ENCODE measurements at places on chromosomes 11 and 22. TPM values are rescaled to one million over a fixed set of nuclear protein-coding genes. Genes with fewer than 3 reads are reported as not detected.

The KLHL35 gene
- 0.74 TPM for total RNA-seq

The RFPL3 gene
- total RNA-seq, result not detected

The MS4A15 gene
- total RNA-seq, result not detected

The SLC15A3 gene
- 15.4 TPM for total RNA-seq

The TNNI2 gene
- total RNA-seq, result not detected

The SC5D gene
- 18.7 TPM for total RNA-seq

The MS4A7 gene
- total RNA-seq, result 13.1 TPM

The TMEM191C gene
- 1.5 TPM for total RNA-seq

The OR6A2 gene
- total RNA-seq, result not detected

The RTN4RL2 gene
- 1.3 TPM for total RNA-seq

The CYP2D6 gene
- 0.16 TPM for total RNA-seq

GRCh38 chr22:47069270-47069669 lies 306.8 kb downstream of the TBC1D22A start:
- no peak for DNase-seq
- peaks cover 3% of the 10 kb centered on the region for H3K4me1 ChIP-seq
- H3K36me3 ChIP-seq, result peaks cover 11% of the 10 kb centered on the region
- H3K27ac ChIP-seq, result no peak overlapping the region

- no peak for DNase-seq
- no peaks in the 10 kb centered on the region for H3K27me3 ChIP-seq
- no peaks in the 10 kb centered on the region for H3K36me3 ChIP-seq
- peak overlapping the region; percentile 56 for H3K27ac ChIP-seq
- H3K4me3 ChIP-seq, result peak overlapping the region; percentile 38
Measured at GRCh38 chr11:96293109-96293508, 49.9 kb downstream of the MAML2 start.

GRCh38 chr11:19055905-19056304 lies 4.6 kb downstream of the MRGPRX2 start:
- peaks cover 13% of the 10 kb centered on the region for H3K27me3 ChIP-seq
- H3K4me1 ChIP-seq, result no peaks in the 10 kb centered on the region
- H3K36me3 ChIP-seq, result no peaks in the 10 kb centered on the region
- H3K4me3 ChIP-seq, result no peak overlapping the region
- DNase-seq, result no peak

GRCh38 chr11:108112057-108112456 lies 9.3 kb upstream of the ACAT1 start:
- H3K36me3 ChIP-seq, result peaks cover 6% of the 10 kb centered on the region
- H3K4me1 ChIP-seq, result peaks cover 27% of the 10 kb centered on the region
- no peaks in the 10 kb centered on the region for H3K27me3 ChIP-seq

- H3K27me3 ChIP-seq, result no peaks in the 10 kb centered on the region
- no peak for DNase-seq
- no peak overlapping the region for H3K27ac ChIP-seq
- no peak overlapping the region for H3K4me3 ChIP-seq
Measured at GRCh38 chr11:9301720-9302119, 12.7 kb downstream of the TMEM41B start.

DNA sequence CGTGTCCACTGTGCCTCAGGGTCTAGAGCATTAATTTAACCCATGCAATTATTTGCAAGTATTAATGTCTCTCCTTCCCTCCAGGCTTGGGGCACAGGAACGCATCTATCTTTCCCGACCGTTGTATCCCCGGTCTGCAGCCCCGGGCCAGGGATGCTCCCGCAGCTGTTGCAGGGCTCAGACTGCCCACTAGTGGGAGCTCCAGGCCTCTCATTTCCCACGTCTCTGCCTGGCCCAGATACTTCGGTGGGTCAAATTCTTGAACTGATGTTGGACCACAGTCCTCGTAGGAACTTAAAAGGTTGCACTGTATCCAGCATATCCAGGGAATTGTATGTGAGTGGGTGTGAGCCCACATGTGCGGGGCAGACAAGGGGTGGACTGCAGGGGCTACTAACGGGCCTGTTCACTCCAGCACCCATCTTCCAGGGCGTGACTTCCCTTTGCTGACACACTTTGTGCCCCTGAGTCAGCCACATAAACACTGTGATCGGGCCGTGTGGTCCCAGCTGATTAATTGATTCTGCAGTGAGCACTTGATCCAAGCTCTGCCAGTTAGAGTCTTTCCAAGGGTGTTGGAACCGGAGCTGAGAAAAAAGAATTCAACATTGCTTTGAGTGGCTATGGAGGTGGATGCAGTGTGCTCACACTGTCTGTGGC lies 451.3 kb downstream of the TBC1D22A start:
- H3K4me3 ChIP-seq, result no peak overlapping the region
- peaks cover 15% of the 10 kb centered on the region for H3K27me3 ChIP-seq
- H3K27ac ChIP-seq, result no peak overlapping the region
- H3K36me3 ChIP-seq, result no peaks in the 10 kb centered on the region

DNA sequence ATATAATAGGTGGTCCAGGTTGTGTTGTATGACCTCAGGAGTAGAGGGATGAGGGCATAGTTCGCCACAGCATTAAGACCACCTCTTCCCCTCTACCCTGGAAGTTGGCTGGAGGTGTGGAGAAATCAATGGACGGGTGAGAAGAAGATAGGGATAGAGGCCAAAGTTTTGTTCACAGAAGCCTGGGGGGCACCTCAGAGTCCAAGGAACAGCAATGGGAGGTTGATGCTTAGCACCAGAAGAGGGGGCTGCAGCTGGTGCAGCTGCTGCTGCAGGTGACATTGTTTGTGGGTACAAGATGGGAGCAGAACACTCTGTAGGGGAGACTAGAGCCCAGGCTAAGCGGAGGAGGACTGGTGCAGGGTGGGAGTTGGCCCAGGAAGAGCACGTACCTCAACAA lies 31.2 kb upstream of the SPON1 start:
- no peaks in the 10 kb centered on the region for H3K27me3 ChIP-seq
- H3K27ac ChIP-seq, result no peak overlapping the region
- no peak for DNase-seq
- H3K4me3 ChIP-seq, result no peak overlapping the region
- H3K4me1 ChIP-seq, result peaks cover 13% of the 10 kb centered on the region

DNA sequence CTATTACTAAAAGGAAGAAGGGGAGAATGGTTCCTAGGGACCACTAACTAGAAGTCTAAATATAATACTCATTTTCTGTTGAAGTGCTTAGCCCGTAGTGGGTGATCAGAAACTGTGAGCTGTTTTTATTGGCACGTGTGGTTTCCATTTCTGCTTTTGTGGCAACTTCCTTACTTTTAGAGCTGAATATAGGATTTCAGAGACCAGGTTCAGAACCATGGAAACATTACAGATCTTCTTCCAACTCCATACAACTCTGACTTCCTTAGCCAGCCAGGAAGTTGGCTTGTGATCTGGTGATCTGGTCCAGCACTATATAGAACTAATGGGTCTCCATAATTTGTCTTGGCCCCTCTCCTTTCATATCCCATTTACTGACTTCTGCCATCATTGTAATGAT lies 2.6 kb upstream of the ME3 start:
- no peaks in the 10 kb centered on the region for H3K36me3 ChIP-seq
- H3K27me3 ChIP-seq, result no peaks in the 10 kb centered on the region
- H3K27ac ChIP-seq, result no peak overlapping the region

- no peak overlapping the region for H3K4me3 ChIP-seq
- H3K27me3 ChIP-seq, result no peaks in the 10 kb centered on the region
- no peak overlapping the region for H3K27ac ChIP-seq
Measured at GRCh38 chr11:116317212-116317611, 455.6 kb downstream of the BUD13 start.

DNA sequence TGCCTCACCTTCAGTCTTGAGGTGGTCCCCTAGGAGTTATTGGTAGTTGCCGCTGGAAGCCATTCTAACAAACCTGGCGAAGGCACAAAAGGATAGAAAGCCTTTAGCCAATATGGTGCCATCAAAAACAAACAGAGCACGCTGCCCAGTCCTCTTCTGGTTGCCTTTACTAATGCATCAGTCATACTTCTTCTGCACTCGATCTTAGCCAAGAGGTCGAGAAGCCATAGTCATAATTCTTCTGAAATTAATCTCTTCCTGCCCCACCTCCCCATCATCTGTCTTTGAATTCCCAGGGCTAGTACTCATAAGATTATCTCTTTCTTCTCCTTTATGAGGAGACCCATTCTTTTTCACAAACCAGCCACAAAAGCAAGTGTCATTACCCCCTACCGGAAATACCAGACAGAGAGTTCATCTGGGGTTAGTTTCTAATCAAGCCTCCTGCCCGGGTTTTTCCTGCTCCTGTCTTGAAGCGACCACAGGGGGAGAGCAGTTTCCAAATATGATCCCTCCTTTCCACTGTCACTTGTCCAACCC lies 21.4 kb upstream of the EHF start:
- no peaks in the 10 kb centered on the region for H3K36me3 ChIP-seq
- no peaks in the 10 kb centered on the region for H3K27me3 ChIP-seq
- no peak overlapping the region for H3K4me3 ChIP-seq

GRCh38 chr22:49243965-49244364 lies 583.7 kb downstream of the BRD1 start:
- H3K27ac ChIP-seq, result no peak overlapping the region
- H3K27me3 ChIP-seq, result peaks cover 46% of the 10 kb centered on the region
- H3K4me1 ChIP-seq, result no peaks in the 10 kb centered on the region

- no peaks in the 10 kb centered on the region for H3K27me3 ChIP-seq
- no peak for DNase-seq
- H3K36me3 ChIP-seq, result peaks cover 32% of the 10 kb centered on the region
- H3K27ac ChIP-seq, result peak overlapping the region; percentile 89
- peak overlapping the region; percentile 88 for H3K4me3 ChIP-seq
- H3K4me1 ChIP-seq, result peaks cover 24% of the 10 kb centered on the region
Measured at GRCh38 chr11:61392981-61393595, 701 bp downstream of the TMEM216 start.

- no peaks in the 10 kb centered on the region for H3K27me3 ChIP-seq
- H3K36me3 ChIP-seq, result peaks cover 18% of the 10 kb centered on the region
- H3K4me3 ChIP-seq, result no peak overlapping the region
- peaks cover 49% of the 10 kb centered on the region for H3K4me1 ChIP-seq
Measured at GRCh38 chr11:35683728-35684339, 21.3 kb downstream of the TRIM44 start.

DNA sequence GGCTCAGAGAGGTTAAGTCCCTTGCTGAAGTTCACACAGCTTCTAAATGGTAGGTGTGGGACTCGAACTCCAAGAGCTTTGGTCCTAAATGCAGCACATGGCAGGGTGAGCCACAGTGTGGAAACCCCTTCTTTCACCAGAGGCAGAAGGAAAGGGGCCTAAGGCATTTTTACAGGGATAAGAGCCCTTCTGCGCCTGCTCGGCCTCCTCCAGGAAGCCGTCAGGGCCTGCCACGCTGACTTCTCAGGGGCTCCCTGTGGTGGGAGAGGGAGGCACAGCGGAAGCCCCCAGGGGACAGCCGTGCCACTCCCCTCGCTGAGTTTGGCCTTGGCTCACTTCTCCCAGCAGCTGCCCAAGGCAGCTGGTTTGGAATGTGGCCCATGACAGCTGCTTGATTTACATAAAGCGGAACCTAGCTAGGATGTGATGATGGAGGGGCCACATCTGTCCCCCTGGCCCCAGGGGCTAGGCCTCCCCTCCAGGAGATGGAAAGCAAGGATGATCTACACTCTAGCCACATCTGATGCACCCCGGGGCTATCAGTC lies 35.4 kb downstream of the CD82 start:
- H3K27ac ChIP-seq, result peak overlapping the region; percentile 77
- peak; percentile 56 for DNase-seq
- peaks cover 12% of the 10 kb centered on the region for H3K36me3 ChIP-seq

DNA sequence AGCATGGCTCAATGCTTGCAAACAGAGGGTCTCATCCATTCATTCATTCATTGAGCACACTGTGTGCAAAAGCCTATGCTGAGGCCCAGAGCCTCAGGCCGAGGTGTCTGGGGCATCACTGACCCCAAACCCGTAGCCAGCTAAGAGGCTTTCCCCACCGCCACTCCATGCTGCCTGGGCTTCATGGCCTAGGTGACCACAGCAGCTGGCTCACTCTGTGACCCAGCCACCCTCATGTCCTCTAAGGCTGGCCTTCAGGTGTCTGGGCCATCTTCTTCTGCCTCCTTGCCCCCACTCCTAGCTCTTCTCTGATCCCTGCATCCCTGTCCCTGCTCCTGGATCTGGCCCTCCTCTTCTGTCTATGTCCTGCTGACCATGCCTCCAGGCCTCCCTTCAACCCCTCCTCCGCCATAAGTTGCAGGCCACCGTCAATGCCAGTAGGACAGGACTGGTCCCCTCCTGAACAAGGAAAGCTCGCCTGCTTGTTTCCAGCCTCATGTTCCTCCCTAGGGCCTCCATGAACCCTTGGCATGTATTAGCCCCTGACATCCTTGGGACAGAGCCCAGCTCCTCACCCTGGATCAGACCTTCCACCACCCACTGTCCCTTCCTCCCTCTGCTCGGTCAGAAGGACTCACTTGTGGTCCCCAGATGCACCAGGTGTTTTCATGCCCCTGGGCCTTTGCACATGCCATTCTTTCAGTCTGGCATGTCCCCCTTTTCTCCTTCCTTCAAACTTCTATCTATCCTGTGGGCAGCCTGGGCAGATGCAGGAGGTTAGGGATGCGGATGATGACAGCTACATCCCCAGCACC lies 92.8 kb downstream of the MYEOV start:
- no peak overlapping the region for H3K27ac ChIP-seq
- no peaks in the 10 kb centered on the region for H3K27me3 ChIP-seq
- no peak for DNase-seq
- no peaks in the 10 kb centered on the region for H3K36me3 ChIP-seq

- H3K36me3 ChIP-seq, result no peaks in the 10 kb centered on the region
- H3K27ac ChIP-seq, result no peak overlapping the region
- H3K4me3 ChIP-seq, result no peak overlapping the region
- no peaks in the 10 kb centered on the region for H3K4me1 ChIP-seq
Measured at GRCh38 chr22:35517769-35518530, 22.7 kb upstream of the RASD2 start.

GRCh38 chr11:65071907-65072630 lies 11.8 kb downstream of the CDCA5 start:
- no peaks in the 10 kb centered on the region for H3K4me1 ChIP-seq
- H3K4me3 ChIP-seq, result no peak overlapping the region
- no peaks in the 10 kb centered on the region for H3K27me3 ChIP-seq
- H3K27ac ChIP-seq, result no peak overlapping the region

- no peak for DNase-seq
- H3K4me3 ChIP-seq, result no peak overlapping the region
- peaks cover 10% of the 10 kb centered on the region for H3K4me1 ChIP-seq
- peaks cover 13% of the 10 kb centered on the region for H3K36me3 ChIP-seq
Measured at GRCh38 chr11:100776212-100776896, 89.3 kb downstream of the ARHGAP42 start.

- H3K36me3 ChIP-seq, result peaks cover 45% of the 10 kb centered on the region
- DNase-seq, result no peak
- no peaks in the 10 kb centered on the region for H3K4me1 ChIP-seq
- no peaks in the 10 kb centered on the region for H3K27me3 ChIP-seq
Measured at GRCh38 chr11:4087551-4087950, 7.0 kb upstream of the RRM1 start.

GRCh38 chr22:20964799-20965103 lies 2.3 kb upstream of the AIFM3 start:
- no peak overlapping the region for H3K27ac ChIP-seq
- peak overlapping the region; percentile 62 for H3K4me3 ChIP-seq
- DNase-seq, result no peak
- H3K36me3 ChIP-seq, result no peaks in the 10 kb centered on the region
- peaks cover 34% of the 10 kb centered on the region for H3K27me3 ChIP-seq

- H3K27ac ChIP-seq, result no peak overlapping the region
- H3K27me3 ChIP-seq, result no peaks in the 10 kb centered on the region
- H3K36me3 ChIP-seq, result no peaks in the 10 kb centered on the region
- H3K4me1 ChIP-seq, result peaks cover 13% of the 10 kb centered on the region
- H3K4me3 ChIP-seq, result no peak overlapping the region
Measured at GRCh38 chr11:83115551-83115950, 41.4 kb upstream of the PCF11 start.

Measured in left ventricle myocardium inferior (tissue), 1 donor.